ENCODE measurements at places on chromosomes 6 and 20.

- DNase-seq: no peak
Measured at GRCh38 chr6:106117579-106117978, 31.4 kb downstream of the PRDM1 start.

- no peak for DNase-seq
Measured at GRCh38 chr20:3221398-3222226, 12.3 kb downstream of the ITPA start.

- DNase-seq: no peak
Measured at GRCh38 chr6:167056370-167056769, 57.2 kb downstream of the CEP43 start.

- no peak for DNase-seq
Measured at GRCh38 chr6:43843097-43843645, 73.2 kb downstream of the VEGFA start.

DNA sequence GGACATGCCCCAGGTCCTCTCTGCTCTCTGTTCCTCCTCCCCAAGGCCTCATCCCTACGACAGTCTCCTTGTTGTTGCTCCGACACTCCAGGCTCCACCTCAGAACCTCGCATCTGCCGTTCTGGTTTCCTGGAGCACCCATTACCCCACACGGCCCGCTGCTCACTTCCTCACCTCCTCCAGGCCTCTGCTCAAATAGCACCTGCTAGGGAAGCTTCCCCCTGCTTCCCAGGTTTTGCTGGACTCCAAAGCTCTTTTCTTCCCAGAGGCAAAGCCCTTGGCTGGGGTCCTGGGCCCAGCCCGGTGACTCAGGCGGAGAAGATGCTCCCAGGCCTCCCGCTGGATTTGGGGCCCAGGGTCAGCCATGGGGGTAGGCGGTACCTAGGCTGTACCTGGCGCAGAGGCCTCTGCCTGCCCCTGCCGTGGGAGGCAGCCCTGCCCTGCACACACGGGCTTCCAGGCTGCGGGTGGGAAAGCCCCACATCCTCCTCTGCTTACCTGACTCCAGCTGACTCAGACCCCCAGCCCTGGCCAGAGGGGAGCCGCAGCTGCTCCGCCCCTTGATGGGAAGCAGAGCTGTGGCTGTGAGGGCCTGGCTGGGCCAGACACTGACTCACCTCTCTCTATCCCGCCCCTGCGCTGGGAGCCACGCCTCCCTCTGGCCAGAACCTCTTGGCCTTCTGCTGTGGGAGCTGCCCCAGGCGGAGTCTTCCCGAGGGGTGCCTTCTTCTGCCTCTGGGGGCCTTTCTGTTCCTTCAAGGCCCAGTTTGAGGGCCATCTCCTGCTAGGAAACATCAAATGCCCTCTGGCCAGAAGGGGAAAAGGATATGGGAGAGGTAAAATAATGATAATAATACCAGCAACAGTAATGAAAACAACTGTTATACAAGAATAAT is 130.5 kb downstream of the CEBPB start:
- no peak for DNase-seq

All from NCI-H187 treated with DMSO at 0.1 percent for 48 hours (cell line).